NCI-H1105 (cell line): ENCODE measurements at places on chromosomes 2 and 18.

DNA sequence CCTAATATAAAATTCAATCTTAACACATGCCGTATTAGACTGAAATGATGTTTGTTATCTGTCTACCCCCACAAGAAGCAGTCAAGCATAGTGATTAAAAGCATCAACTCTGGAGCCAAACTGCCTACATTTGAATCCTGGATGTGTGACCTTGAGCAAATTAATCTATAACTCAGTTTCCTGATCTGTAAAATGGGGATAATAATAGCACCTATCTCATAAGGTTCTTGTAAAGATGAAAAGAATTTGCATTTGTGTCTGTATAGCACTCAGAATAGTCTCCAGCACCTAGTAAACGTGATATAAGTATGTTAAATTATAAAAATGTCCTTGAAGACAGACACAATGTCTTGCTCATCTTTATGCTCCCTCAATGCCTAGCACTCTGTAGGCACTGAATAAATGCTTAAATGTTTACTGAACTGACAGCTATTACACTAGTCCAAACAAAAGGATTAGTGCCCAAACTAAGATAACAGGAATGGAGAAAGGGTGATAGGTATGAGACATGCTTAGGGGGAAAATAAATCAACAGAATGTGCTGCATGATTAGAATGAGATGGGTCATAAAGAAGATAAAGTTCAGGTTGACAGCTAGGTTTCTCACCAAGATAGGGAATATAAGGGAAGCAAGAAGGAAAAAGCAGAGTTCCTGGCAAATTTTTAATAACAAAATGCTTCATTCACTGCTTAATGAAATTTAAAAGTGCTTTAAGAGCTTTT, 180.6 kb downstream of the ATAD2B start:
- DNase-seq = no peak

GRCh38 chr2:236394571-236394970, 130.4 kb upstream of the ASB18 start:
- DNase-seq = no peak

GRCh38 chr2:211170843-211171242, 614.4 kb downstream of the CPS1 start:
- DNase-seq = no peak

GRCh38 chr2:200310545-200310971, 4.1 kb downstream of the SPATS2L start:
- DNase-seq = no peak
